Upper lobe of left lung (tissue), 6 donors: ENCODE measurements at places on chromosomes 6 and 20. TPM values are rescaled to one million over a fixed set of nuclear protein-coding genes. Genes with fewer than 3 reads are reported as not detected.

DNA sequence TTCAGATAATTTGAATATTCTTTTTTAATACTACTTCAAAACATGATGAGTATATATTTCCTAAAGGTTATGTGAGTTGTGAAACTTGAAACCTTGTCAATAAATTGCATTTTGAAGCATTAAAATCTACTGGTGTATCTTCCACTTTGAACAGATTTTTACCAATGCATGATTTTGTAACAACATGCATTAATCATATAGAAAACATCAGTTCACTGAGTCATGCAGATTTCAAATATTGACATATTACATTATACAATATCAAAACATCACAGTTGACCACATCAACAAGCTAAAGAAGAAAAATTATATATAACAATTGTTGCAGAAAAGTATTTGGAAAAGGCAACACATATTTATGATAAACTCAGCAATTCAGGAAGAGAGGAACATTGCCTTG, 158.1 kb downstream of the WDR27 start:
- H3K4me3 ChIP-seq: no peak overlapping the region
- no peaks in the 10 kb centered on the region for H3K36me3 ChIP-seq
- no peaks in the 10 kb centered on the region for H3K27me3 ChIP-seq
- H3K4me1 ChIP-seq: no peaks in the 10 kb centered on the region
- no peak overlapping the region for H3K27ac ChIP-seq
- DNase-seq: no peak

- no peaks in the 10 kb centered on the region for H3K27me3 ChIP-seq
- DNase-seq: no peak
- H3K4me1 ChIP-seq: peaks cover 3% of the 10 kb centered on the region
- no peak overlapping the region for H3K27ac ChIP-seq
These were observed 133.8 kb downstream of the BACH2 start for GRCh38 chr6:90162648-90163387.

- no peaks in the 10 kb centered on the region for H3K4me1 ChIP-seq
- no peak overlapping the region for H3K27ac ChIP-seq
- DNase-seq: no peak
- no peaks in the 10 kb centered on the region for H3K36me3 ChIP-seq
- no peaks in the 10 kb centered on the region for H3K27me3 ChIP-seq
These were observed 47.0 kb upstream of the PREP start for GRCh38 chr6:105449756-105450390.

- peaks cover 35% of the 10 kb centered on the region for H3K36me3 ChIP-seq
- DNase-seq: no peak
- no peaks in the 10 kb centered on the region for H3K27me3 ChIP-seq
- no peak overlapping the region for H3K4me3 ChIP-seq
These were observed 82.2 kb downstream of the CTNNBL1 start for GRCh38 chr20:37776049-37776448.

- H3K4me3 ChIP-seq: no peak overlapping the region
- no peaks in the 10 kb centered on the region for H3K27me3 ChIP-seq
- no peak overlapping the region for H3K27ac ChIP-seq
- H3K36me3 ChIP-seq: no peaks in the 10 kb centered on the region
These were observed 121.0 kb downstream of the SYNDIG1 start for GRCh38 chr20:24590178-24590982.

GRCh38 chr6:134574491-134574890, 256.6 kb upstream of the SGK1 start:
- no peak overlapping the region for H3K27ac ChIP-seq
- no peak overlapping the region for H3K4me3 ChIP-seq
- H3K4me1 ChIP-seq: no peaks in the 10 kb centered on the region
- H3K27me3 ChIP-seq: no peaks in the 10 kb centered on the region

DNA sequence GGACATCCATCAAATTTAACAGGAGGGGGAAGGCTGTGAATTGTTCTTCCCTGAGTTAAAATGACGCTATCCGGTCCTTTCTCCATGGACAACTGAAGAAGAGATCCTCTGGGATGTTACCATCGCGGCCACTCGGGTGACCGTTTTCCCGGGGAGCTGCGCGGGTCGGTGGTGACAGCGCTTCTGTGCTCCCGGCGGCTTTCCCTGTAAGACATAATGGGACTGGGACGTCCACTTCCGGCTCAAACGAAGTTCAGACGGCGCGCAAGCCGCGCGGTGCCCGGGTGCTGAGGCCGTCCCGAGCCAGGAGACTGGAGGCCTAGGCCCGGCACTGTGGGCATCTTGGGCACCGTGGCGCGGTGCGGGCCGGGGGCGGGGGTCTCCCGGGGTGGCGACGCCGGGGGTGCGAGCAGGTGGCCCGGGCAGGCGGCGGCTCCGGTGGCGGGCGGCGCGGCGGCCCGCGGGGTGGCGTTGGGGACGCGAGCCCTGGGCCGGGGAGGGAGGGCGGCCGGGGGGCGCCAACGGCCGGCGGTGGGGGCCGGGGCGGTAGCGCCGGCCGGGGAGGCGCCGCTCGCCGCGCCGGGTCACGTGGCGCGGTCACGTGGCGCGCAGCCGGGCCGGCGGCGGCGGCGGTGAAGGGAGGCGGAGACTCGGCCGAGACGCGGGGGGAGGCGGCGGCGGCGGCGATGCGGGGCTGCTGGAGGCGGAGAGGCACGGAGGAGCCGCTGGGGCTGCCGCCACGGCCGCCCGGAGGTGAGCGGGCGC, 63.6 kb downstream of the GTF2H5 start:
- peak; percentile 71 for DNase-seq
- H3K27ac ChIP-seq: peak overlapping the region; percentile 88
- H3K4me1 ChIP-seq: peaks cover 14% of the 10 kb centered on the region

The PDE10A gene
- total RNA-seq: 1.1 TPM

The MYH7B gene
- not detected for total RNA-seq

The EMILIN3 gene
- total RNA-seq: 0.11 TPM

The CSNK2A1 gene
- total RNA-seq: 79.9 TPM

The ARHGAP18 gene
- total RNA-seq: 50.4 TPM

The GPX5 gene
- not detected for total RNA-seq

The PCIF1 gene
- 41.7 TPM for total RNA-seq
